Mesenteric fat pad (tissue), 1 donor: ENCODE measurements at places on chromosomes 3 and 15.
A peak's percentile ranks its signal among the peaks of the same experiment; 100 is the strongest.

GRCh38 chr3:126309861-126310655 lies 47.1 kb downstream of the KLF15 start:
- peak; percentile 72 for DNase-seq

DNA sequence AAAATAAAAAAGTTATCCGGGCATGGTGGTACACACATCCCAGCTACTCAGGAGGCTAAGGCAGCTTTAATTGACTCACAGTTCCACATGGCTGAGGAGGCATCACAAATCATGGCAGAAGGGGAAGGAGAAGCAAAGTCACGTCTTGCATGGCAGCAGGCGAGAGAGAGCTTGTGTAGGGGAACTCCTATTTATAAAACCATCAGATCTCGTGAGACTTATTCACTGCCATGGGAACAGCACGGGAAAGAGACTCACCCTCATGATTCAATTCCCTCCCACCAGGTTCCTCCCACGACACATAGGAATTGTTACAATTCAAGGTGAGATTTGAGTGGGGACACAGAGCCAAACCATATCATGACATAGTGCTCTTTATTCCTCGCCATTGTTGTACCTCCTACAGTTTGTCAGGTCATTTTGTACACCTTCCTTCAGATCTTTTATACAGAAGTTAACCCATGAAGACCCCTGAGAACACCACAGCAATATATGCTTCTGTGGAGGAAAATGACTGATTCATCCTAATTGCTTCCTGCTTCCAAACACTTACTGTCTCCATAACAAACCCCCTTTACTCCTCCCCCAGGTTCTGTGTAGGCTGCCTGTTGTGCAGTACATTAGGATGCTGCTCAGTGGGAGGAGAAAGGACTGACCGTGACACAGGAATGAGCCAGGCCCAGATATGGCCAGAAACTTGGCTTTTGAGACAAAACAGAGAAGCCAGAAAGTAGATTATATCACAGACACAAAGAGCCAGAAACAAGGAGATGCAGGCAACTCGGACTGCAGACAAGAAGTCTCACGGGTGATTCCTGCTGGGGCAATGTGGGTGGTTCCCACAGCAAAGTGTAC lies 67.9 kb upstream of the HEG1 start:
- peak; percentile 45 for DNase-seq

GRCh38 chr3:26683902-26684301 lies 61.3 kb downstream of the LRRC3B start:
- no peak for DNase-seq

DNA sequence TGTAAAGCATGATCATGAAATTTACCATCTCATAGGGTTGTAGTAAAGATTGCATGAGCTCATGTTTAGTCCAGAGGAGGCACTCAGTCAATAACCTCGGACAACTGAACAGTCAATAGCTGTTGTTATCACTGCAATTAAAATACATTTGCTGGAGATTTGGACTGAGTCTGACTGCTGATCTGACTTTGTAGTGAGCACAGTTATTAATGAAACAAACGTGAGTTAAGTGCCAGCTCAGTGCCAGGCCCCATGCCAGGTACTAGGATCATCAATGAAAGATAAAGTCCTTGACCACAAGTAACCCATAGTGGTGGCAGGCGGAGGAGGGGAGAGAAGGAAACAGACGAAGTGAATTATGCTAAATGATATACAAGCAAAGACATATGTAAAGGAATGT lies 43.7 kb upstream of the PRICKLE2 start:
- DNase-seq, result no peak

- no peak for DNase-seq
These were observed 40.3 kb downstream of the CHL1 start for GRCh38 chr3:236881-237280.

DNA sequence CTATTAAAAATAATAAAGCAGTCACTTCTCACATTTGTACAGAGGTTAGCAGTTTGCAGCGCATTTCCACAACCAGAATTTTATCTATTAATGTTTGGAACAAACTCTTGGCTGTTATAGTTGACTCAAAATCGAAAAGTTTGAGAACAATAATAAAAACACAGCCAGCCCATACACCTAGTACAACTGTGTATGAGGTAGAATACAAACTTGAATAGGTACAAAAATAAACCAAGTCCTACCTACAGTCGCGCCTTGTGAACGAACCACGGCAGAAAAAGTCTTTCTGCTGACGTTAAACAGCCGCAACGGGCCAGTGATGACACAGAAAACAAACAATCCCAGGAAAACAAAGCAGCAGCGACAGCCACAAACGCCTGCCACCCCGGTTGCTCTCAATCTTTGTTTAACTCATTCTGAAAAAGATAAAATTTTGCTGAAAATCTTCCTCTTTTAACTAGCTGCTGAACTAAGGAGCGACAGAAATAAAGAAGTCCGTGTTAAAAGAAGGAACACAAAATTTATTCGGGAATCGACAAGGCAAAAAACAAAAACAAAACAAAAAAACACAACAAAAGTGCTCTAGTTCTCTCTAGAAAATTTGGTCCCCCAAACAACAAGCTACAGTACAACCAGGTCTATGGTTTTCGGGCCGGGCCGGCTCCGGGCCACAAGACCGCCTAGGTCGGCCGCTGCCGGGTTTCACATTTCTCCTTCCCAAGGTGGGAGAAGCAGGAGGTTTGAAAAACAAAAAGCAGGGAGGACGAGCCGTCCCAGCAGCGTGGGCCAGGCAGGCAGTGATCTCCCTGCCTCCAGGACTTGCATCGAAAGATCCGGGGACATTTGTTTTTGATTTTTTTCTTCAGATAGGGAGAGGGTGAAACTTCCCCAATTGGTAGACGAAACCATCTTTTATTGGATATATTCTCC lies 2.9 kb downstream of the FOXL2 start:
- peak; percentile 64 for DNase-seq

GRCh38 chr3:16106050-16106449 lies 68.4 kb upstream of the GALNT15 start:
- no peak for DNase-seq

DNA sequence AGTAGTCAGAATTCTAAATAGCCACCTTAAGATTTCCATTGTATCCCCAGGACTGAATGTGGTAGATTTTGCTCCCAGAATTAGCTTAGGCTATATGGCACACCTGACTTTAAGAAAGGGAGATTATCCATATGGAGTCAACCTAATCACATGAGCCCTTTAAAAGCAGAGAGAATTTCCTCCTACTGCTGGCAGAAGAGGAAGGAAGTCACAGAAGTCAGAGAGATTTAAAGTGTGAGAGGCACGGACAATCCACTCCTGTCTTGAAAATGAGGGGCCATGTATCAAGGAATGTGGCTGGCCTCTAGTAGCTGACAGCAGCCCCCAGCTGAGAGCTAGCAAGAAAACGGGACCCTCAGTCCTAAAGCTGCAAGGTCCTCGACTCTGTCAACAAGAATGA lies 26.8 kb downstream of the LRRC31 start:
- DNase-seq, result no peak

GRCh38 chr3:78267235-78267634 lies 1227.3 kb downstream of the ROBO2 start:
- no peak for DNase-seq

GRCh38 chr3:57825116-57825515 lies 69.0 kb downstream of the SLMAP start:
- DNase-seq, result no peak

DNA sequence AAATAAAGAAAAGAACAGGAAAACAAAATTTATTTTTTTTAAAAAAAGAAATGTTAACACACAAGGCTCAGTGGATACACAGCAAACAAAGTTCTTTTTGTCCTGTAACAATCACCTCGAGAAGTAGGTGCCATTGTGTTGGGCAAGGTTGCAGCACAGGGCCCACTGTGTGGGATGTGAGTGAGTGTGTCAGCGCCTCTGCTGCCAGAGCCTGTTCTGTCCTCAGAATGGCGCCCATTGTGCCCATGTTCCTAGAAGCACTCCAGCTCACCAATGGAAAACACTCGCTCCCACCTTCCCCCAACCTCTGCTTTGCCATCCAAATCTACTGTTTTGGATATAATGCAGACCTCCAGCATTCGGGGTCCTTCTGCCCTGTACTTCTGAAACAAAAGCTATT lies 84.9 kb upstream of the CLDN18 start:
- DNase-seq, result no peak

- DNase-seq, result no peak
These were observed 348.8 kb downstream of the ROBO1 start for GRCh38 chr3:79418855-79419621.

DNA sequence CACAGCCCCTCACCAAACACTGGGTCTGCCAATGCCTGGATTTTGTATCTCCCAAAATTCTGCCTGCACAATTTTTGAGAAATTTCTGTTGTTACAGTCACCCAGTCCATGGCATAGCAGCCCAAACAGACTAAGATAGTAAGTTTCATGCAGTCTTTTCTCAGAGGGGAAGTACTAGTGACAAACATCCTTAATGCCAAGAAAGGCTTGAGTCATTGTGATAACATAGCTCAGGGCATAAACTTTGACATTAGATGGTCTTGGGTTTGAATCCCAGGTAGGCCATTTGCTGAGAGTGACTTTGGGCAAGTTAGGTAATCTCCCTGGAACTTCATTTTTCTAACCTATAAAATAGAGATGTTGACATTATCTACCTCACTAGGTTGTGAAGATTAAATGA lies 36.1 kb upstream of the PFN2 start:
- DNase-seq, result no peak

DNA sequence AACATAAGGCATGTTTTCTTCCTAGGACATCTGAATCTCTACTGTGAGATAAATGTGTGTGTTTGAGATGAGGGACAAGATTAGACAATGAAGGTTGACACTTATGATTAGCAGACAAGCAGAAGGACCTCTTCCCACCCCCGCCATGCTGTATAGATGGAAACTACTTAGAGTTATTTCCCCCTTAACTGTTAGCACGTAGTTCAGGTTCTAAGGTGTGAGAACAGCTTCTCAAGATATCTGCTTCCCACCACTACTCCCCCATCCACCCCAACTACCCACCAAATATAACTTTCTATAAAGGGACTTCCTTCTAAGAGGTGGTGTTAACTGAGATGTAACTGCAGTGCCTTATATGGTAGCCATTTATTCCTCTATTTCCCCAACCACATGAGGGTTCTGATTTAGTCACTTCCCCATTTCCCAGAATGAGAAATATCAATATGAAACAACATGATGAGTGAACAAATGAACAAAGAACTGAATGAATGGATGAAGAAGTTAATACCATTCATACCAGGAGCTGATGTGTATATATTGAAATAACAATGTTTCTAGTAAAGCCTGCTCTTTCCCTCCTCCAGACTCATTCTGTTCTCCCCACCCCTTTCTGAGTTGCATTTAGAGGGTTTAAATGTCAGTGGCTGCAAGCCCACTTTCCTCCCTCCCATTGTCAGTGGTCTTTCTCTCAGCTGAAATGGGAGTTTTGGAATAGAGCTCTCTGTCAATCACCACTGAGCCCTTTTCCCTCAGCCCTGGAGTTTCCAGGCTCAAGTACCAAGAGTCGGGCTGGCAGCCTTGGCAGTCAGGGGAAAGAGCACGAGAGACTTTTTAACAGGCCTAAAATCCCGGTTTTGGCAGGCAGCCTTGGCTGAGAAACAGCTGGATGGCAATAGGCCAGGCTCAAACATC lies 7.7 kb upstream of the RFTN1 start:
- DNase-seq, result no peak

DNA sequence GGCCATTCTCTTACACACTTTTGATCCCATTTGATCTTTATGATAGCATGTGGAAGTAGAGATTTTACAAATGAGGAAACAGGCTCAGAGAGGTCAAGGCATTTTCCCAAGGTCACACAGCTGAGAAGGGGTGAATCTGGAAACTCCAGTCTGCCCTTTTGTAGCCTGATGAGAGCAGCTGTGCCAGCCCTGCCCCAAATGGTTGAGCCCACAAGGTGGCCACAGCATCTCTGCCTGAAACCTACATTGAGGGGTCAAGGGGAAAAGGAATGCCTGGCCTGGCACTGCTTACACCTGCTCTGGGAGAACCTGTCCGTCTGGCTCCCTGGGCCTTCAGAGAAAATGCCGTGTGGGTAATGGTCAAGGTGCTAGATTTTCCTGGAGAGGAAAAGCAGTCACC lies 200.2 kb upstream of the LINGO1 start:
- no peak for DNase-seq

GRCh38 chr15:93488296-93488713 lies 399.3 kb upstream of the RGMA start:
- DNase-seq, result no peak

- DNase-seq, result no peak
These were observed 60.7 kb downstream of the ZNF621 start for GRCh38 chr3:40585381-40586016.

DNA sequence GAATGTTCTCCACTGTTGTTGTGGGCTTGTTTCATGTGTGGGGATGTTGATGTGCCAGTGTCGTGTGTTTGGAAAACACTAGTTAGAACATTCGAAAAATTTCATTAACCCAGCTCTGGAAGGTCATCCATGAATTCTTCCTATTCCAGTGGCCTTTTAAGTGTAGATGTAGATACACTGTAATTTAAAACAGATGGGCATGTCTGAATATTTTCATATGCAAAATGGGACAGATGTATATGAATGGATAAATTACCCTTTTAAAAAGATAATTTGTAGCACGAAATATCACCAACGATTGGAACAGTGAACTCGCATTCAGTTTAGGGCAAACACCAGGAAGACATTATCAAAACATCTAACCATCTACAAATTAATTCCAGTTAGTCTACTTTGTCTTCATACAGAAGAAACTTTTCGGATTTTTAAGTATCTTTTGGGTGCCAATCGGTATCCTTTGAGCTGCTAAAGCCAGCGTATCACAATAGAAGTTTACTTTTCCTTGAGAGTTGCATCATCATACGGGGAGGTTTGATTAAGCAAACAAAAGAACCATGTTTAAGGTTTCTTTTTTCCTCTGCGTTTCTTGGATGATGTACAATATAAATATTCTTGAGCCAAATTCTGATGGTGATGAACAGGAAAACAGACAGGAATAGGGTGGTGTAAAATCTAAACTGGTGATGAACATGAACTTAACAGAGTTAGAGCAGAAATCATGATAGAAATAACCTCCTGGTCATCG lies 528.1 kb downstream of the FOXP1 start:
- no peak for DNase-seq

- no peak for DNase-seq
These were observed 294.6 kb downstream of the EPHA3 start for GRCh38 chr3:89402051-89402450.

- DNase-seq, result peak; percentile 55
These were observed 178.5 kb downstream of the APBA2 start for GRCh38 chr15:29064290-29064689.

DNA sequence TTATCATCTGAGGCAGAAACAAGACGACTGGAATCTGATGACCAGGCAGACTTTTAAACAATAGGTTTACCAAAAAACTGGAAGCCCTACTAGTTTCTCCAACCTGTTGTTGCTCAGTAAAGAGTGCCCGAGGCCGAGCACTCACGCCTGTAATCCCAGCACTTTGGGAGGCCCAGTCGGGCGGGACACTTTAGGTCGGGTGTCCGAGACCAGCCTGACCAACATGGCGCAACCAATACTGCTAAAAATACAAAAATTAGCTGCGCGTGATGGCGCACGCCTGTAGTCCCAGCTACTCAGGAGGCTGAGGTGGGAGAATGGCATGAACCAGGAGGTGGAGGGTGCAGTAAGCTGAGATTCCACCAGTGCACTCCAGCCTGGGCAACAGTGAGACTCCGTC lies 1.1 kb upstream of the WDR5B start:
- no peak for DNase-seq
